Activated CD4-positive, alpha-beta T cell treated with anti-CD3 and anti-CD28 coated beads, Interleukin-2, amount 50 U/mL, for 48 hours (primary cell): ENCODE measurements at places on chromosomes 4 and X.

DNA sequence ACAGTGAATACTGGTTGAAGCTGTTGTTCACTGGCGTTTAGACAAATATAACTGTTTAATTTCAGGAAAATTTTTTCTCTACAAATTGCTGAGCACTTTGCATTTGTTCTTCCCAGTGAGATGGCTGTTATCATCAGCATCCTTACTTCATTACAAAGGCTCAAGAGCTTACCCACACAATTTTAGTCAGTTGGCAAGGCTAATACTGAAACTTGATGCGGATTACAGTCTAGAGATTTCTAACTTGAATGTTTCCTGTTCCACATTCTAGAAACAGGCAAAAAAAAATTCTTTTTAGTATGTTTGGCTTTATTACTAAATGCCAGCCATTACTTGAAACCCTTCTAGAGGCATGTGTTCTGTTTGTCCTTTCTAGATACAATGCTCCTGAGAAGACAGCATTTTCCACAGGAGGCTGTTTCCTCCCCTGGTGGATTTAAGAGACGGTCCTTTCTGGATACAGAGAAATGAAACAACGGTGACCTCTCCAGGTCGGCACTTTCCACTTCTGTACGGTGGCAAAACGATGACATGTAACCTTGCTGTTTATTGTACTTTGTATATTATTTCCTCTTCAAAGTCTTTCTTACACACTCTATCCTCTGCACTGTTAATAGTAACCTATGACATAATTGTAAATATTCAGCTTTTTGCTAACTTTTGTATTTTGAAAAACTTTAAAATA lies 80.9 kb downstream of the RFC1 start:
- DNase-seq: no peak

- DNase-seq: no peak
These were observed 504.3 kb downstream of the RAB28 start for GRCh38 chr4:12979797-12980196.

- no peak for DNase-seq
These were observed 134.6 kb downstream of the CPZ start for GRCh38 chr4:8727131-8727530.

DNA sequence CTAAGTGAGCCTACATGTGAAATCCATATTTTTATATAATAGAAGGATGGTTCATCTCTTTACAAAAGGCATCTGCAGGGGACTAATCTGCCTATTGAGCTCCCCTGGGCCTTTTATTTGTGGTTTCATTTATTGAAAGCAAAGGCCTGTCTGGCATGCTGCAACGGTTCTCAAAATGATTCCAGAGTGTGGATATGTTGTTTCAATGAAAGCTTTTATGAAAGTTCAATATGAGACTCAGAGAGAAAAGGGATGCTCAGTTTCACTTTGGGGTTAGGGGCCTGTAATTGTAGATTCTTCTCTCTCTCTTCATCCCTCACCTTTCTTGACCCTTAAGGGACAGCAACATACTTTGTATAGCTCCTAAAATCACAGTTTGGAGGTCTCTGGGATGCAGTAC lies 204.2 kb upstream of the CASK start:
- DNase-seq: no peak

DNA sequence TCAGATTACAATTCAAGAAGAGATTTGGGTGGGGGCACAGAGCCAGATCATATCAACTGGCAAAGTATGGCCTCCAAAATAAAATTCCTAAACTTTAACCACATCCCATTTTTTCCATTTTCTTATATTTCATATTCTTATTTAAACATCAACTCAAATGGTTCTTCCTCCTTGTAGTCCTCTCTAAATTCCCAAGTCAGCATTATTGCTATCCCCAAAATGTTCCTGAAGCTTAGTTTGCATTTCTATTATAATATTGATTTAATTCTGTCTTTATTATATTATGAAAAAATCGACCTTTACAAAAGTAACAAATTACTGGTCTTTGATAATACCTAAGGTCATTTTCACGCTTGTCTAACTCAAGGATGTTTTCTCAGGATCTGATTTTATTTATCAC lies 67.5 kb downstream of the NPY1R start:
- DNase-seq: no peak
